Inflammatory macrophage treated with lipopolysaccharide for 4 hours (primary cell): ENCODE measurements at places on chromosomes 11 and 22.
A peak's percentile ranks its signal among the peaks of the same experiment; 100 is the strongest.

GRCh38 chr11:113287801-113288200 is 26.6 kb upstream of the TTC12 start:
- no peak for DNase-seq

DNA sequence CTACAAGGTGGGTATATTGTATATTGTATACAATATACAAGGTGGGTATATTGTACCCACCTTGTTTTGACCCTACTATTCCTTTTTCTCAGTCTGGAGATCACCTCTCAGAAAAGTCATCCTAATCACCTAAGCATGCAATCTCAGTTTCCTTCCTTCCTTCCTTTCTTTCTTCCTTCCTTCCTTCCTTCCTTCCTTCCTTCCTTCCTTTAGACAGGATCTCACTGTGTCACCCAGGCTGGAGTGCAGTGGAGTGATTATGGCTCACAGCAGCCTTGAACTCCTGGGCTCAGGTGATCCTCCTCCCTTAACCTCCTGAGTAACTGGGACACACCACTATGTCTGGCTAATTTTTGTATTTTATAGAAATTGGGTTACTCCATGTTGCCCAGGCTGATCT is 1.2 kb upstream of the KCNE3 start:
- DNase-seq: no peak

GRCh38 chr11:61950035-61950547 is at the start of gene BEST1:
BEST1 (plus strand) TSS chr11:61950351; CDS start chr11:61951807, 1,456 bp downstream.
- DNase-seq: no peak

- DNase-seq: no peak
Observed at GRCh38 chr11:117414724-117415123, 87.1 kb downstream of the CEP164 start.

- no peak for DNase-seq
Observed at GRCh38 chr11:77322926-77323590, 21.6 kb upstream of the GDPD4 start.

GRCh38 chr11:12239804-12240371 is 129.5 kb downstream of the MICAL2 start:
- DNase-seq: no peak

- no peak for DNase-seq
Observed at GRCh38 chr11:10117709-10118351, 176.2 kb downstream of the SBF2 start.

DNA sequence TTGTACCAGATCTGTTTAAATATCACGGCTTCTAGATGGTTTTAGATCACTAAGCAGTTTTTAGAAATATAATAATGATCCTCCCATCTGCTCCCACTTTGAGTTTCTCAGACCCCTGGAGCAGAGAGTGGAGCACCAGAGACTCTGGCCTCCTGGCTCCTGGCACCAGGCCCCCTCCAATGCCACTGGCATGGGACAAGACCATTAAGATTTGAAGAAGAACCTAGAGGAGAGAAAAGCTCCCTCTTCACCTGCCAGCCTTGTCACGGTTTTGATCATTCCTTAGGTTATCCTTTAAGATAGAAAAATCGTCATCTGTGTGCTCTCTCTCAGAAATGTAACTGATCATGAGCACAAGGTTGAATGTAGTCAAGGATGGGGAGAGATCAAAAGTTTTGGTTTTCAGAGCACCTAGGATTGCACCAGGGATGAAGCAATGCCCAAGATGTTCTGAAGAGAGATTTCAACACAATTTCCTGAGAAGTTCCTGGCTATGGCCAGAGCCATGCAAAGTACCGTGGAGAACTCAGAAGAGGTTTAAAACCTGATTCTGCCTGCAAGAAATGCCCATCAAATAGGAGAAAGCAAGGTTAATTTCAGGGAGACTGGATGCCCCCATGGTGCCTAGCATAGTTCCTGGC is 22.2 kb downstream of the IL10RA start:
- peak; percentile 60 for DNase-seq

DNA sequence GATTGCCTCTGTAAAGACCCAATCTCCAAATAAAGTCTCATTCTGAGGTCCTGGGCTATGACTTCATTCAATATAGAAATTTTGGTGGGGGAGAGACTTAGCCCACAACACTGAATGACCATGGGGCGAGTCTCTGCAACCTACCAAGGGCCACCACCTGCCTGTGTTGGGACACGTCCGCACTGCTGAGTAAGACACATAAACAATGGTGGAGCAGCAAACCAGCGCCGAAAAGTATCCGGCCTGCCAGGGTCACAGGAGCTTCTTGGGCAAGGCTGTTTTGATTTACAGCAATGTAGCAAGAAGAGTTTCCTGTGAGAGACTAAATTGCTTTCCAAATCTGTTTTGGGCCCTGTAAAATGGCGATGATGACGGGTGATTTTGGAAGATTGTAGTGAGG is 122.3 kb downstream of the SHANK2 start:
- DNase-seq: no peak

DNA sequence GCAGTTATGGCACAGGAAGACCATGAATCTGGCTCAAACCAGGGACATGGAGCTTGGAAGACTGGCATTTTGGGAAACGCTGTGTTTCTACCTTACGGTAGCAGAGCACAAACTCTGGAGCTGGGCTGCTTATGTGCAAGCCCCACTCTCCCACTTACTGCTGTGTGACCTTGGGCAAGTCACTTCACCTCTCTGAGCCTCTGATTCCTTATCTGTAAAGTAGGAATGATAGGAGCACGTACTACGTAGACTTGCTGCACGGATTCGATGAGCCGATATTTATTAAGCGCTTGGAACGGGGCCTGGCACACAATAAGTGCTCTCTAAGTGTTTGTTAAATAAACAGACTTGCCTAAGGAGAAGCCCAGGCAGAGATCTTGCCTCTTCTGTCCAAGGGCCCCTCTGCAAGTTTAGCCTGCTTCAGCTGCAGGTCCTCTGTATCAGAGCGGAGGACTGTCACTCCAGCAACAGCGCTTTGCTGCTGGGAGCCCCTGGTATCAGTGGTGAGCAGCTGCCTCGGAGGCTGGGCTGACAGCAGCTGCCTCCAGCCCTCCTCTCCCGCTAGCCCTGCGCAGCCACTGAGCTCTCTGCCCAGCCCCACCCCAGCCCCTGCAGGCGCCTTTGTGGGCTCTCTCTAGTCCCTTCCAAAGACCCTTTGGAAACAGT is 96.9 kb upstream of the ANO1 start:
- no peak for DNase-seq

DNA sequence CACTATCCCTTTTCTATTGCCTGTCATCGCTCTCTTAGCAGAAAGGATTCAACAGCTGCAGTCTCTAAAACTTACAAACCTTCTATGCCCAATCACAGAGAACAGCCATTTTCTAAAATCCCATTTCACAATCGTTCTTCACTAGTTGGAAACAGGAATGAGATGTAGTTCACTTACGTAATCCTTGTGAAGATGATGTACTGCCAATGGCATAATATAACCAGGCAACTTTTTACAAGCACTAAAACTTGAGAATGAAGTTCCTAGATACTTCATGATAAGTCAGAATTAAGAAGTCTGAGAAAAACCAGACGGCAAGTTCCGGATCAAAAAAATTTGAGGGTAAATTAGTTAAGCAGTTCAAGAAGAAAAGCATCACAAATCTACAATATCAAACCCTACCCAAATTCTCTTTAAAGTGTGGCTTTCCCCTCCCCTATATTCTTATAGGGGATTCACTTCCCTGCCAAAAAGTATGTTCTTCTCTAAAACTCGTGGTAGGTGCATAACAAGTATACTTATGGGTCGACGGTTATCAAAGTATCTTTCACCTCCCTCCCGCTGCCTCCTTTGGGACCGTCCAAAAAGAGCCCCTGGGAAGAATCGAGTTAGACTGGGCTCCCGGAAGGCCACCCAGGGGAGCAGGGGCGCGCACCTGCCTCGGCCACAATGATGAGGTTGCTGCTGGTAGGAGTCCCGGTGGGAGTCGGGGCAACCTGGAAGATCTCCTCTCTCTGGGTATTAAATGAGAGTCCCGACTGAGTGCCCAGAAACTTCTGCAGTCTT is 666 bp downstream of the MSANTD4 start:
- DNase-seq: peak; percentile 85

GRCh38 chr11:19122960-19123615 is 6.1 kb downstream of the ZDHHC13 start:
- DNase-seq: no peak

- DNase-seq: no peak
Observed at GRCh38 chr11:118522571-118523072, 4.7 kb upstream of the TTC36 start.

GRCh38 chr22:45628515-45628914 is 43.1 kb upstream of the ATXN10 start:
- no peak for DNase-seq

- no peak for DNase-seq
Observed at GRCh38 chr11:10538924-10539323, 2.1 kb downstream of the RNF141 start.

DNA sequence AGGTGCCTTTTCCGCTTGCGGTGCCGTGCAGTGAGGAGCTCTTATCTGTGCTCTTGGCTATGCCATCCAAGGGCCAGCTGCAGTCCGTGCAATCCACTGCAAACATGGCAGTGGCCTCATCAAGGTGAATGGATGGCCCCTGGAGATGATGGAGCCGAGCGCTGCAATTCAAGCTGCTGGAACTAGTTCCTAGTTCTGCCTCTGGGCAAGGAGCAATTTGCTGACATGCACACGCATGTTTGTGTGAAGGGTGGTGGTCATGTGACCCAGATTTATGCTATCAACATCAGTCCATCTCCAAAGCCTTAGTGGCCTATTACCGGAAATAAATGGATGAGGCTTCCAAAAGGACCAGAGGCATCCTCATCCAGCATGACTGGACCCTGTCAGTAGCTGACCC is 3.1 kb upstream of the EHD1 start:
- DNase-seq: no peak
